ENCODE measurements at places on chromosomes 7 and 10.

DNA sequence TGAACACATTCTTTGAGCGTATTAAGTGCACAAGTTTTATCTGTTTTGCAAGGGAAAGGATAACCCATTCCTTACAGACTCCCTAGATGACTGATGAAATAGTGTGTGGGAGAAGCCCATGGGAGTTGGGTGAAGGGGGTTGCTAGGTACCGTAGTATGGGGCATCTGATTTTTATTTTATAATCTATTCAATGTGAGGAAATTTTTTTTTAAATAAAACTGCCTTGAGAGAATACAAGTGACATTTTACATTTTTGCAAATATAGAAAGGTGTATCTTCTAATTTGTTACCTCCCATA, 1.4 kb downstream of the BTAF1 start:
- no peak for DNase-seq

DNA sequence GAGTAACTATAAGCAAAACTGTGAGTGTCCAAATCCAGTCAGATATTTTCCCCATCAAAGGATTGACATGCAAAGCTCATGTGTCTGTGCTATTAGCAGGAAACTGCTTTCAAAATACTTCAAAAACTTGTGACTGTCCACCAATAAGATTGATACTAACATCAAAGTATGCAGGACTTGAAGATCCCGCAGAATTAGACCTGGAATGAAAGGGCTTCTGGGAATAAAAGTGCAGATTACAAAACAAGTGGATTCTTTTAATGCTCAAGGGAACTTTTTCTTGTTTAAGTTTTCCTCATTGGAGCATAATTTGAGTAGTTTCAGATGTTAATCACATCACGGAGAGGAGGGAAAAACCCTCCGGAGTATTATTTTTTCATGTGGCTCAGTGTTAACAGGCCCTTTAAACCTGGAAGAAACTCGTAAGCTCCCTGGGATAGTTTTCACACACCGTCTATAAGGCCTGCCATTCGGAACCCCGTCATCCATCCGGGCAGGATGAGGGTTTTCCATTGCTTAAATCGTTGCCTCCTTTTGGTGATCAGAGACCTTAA, 33.9 kb upstream of the MKX start:
- DNase-seq = no peak

DNA sequence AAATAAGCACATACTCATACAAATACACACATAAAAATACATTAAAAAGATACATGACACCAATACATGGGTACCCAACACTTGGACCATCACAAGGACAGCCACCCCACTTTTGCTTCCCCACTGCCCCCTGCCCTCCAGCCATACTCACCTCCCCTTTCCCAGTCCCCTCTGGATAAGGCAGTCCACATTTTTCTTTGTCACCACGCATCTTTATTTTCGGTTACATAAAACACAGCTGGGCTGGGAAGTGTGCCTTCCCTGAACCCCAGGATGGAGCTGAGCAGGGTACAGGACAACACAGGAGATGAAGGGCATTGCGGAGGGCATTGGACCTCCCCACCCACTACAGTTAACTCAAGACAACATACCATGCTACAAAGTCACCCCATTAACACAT, 1.1 kb upstream of the HOXA3 start:
- no peak for DNase-seq

GRCh38 chr7:88091988-88092675, 127.7 kb downstream of the SRI start:
- DNase-seq = no peak

- peak; percentile 50 for DNase-seq
Observed at GRCh38 chr10:59865101-59865500, 41.3 kb downstream of the CCDC6 start.

GRCh38 chr10:128013626-128014025, 106.7 kb downstream of the PTPRE start:
- no peak for DNase-seq

GRCh38 chr10:110643035-110643652, 992 bp upstream of the RBM20 start:
- no peak for DNase-seq

DNA sequence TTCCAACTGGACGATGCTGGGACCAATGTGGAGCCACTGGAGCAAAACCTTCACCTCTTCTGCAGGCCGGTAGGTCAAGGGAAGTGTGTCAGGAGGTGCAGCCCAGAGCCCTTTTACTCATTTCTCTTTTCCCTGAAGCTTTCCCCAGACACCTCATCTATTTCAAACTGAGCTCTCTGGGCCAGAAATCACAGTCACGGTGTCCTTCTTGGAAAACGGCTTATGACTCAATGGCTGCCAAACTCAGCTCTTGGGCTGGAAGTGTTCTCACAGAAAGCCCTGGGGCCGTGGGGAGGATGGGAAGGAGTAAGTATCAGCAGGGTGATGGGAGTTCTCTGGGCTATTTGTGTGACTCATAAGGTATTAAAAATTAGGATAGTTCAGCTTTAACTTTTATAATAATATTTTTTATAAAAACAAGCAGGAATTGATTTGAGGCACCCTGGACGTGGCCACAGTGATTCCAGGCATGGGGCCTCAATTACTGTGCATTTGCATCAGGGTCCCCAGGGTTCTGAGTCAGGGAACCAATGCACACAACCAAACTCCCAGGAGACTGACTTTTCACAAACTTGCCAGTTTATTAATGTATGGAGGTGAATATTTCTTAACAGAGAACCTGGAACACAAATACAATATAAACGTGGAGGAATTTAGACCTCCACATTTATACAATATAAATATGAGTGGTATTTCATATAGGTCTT, 187.4 kb upstream of the TMEM72 start:
- DNase-seq = no peak

DNA sequence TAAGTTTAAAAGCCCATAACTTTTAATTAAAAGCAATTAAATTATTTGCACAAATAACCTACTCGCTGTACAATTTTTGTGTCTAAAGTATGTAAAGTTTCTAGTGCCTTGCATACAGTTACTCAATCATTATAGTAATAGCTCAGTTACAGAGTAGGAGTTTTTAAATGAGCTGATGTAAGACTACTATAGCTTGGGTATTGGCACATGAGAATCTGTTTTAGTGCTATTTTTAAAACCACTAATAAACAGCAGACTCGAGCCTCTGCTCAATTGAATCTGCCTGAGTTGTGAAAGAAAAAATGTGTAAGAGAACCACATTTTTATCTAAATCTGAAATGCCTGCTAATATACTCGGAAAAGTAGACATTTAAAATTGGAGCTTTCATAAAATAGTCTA, 31.1 kb downstream of the CTNNA3 start:
- DNase-seq = no peak

GRCh38 chr10:21627331-21627730, 93.3 kb downstream of the MLLT10 start:
- no peak for DNase-seq

GRCh38 chr10:100761191-100761590, 15.8 kb downstream of the PAX2 start:
- DNase-seq = no peak

- no peak for DNase-seq
Observed at GRCh38 chr7:156818133-156818532, 74.8 kb downstream of the LMBR1 start.

DNA sequence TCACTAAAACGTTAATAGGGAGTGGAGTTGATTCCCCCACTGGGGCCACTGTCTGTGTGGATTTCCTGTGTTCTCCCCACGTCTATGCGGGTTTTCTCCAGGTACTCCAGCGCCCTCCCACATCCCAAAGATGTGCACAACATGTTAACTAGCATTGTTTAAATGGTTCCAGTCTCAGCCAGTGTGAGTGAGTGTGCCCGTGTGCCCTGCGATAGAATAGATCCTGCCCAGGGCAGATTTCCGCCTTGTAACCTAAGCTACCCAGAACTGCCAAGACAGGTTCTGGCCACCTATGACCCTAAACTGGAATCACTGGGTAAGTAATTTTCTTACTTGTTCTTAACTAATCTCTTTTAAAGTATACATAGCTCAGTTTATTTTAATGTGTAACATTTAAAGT, 58.5 kb downstream of the CCDC6 start:
- DNase-seq = peak; percentile 28

DNA sequence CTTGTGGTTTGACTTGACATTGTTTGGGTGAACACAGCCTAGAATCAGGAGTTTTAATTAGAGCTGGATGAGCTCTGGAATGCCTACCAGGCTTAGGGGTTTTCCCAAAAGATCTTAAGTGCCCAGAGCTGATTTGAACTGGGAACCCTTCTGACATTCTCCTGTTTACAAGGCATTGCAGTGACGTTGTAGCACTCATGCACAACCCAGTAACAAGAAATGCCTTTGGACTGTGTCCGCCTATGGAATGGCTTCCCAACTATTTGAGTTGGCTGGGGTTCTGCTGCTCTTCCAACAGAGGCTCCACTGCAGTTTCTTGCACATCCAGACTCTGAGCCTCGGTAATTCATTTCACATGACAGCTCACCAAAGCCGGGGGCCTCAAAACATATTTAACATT, 76.7 kb upstream of the MKX start:
- DNase-seq = no peak

GRCh38 chr10:20953120-20953519, 56.0 kb upstream of the NEBL start:
- no peak for DNase-seq

- no peak for DNase-seq
Observed at GRCh38 chr7:47373871-47374451, 207.9 kb downstream of the TNS3 start.

- no peak for DNase-seq
Observed at GRCh38 chr7:23431702-23432199, 38.5 kb downstream of the IGF2BP3 start.

DNA sequence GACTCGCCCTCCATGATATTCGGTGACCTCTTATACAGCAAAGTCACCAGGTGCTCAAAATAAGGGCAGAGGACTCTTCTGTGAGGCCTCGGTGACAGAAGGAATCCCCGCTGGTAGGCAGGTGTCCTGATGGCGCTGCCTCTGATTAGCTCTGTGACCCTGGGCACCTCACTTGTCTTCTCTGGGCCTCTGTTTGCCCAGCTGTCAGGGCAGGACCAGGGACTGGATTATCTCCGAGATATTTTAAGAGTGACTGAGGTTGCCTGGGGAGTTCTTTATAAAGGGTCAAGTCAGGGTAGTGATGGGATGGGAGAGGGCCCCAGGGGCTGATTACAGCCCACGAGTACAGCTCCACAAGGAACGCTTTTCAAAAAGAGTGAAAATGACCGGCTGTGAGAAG, 70.9 kb upstream of the SAMD8 start:
- no peak for DNase-seq

Data from LNCaP clone FGC (cell line).